Activated T-cell treated with anti-CD3 and anti-CD28 coated beads, Interleukin-2, amount 50 U/mL, for 48 hours (primary cell): ENCODE measurements at places on chromosomes 11 and 22.

DNA sequence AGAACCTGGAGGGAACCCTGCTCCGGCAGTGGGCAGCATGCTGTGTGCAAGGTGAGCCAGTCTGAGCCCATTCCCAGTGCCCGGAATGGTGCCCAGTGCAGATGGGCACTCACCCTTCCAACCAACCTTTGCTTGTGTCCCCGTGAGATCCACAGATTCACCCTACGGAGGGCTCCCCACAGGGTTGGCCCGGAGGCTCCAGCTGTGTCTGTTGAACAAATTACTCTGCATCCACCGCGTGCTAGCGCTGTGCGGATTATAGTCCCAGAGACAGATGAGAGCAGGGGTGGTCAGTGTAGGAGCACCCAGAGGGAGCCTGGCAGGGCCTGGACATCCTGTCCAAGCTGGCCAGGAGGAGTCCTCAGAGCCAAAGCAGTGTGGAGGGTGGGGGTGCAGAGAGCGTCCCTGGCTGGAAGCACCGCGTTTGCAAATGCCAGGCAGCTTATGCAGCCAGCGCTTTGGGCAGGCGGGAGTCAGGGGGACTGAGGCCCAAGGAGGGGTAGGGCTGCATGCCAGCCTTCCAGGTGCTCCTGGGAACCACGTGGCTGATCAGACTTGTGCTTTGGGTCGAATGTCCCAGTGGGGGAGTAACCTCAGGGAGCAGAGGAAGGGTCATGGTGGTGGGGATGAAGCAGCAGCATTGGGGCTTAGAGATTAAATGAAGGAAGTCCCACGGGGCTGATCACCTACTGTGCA, 80.5 kb downstream of the KCNQ1 start:
- DNase-seq = no peak

DNA sequence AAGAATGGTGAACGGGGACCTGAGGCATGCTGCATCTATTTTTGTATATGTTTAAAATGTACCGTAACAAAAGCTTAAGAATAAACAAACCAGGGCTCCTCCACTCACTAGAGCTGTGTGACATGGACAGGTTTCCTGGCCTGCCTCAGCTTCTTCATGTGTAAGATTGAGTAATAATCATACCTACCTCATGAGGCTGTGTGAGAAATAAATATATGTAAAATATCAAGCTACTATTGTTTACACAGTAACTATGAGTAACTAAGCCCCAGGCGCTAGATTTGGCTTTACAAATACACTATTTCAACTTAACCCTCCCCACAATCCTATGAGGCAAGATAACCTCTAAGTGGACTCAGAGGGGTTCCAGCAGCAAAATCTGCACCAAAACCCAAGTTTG, 66.4 kb downstream of the SMCO4 start:
- no peak for DNase-seq

GRCh38 chr22:36125994-36126531, 34.5 kb downstream of the APOL3 start:
- no peak for DNase-seq

- DNase-seq = no peak
Measured at GRCh38 chr22:48137640-48138039, 1375.2 kb downstream of the TBC1D22A start.

GRCh38 chr22:43535741-43536140, 123.9 kb downstream of the MPPED1 start:
- DNase-seq = no peak

DNA sequence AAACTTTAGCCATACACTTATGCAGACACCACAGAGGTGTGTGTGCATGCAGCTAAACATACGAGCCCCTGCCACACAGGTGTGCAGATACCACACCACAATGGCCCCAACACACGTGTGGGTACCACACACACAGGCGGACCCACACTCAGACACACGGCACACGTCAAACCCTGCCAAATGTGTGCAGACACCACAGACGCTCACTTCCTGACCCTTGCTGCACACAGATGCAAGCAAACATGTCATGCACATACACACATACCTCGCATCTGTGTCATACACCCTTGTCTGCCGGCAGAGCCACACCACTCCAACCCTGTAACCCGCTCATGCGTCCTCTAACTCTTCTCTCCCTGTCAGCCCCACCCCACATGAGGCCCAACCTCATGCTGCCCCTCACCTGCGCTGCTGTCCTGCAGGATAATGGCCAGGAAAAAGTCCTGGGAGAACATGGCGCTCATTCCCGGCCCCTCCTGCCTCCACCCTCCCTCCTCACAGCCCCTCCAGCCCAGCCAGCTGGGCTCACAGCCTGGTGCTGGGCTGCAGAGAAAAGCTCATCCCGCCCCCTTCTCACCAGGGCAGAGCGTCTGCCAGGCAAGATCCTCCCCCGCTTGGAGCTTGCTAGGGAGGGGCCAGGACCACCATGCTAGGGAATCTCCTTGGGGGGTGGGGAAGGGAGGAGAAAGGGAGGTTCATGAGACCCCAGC, 14.2 kb downstream of the SMPD1 start:
- no peak for DNase-seq

- no peak for DNase-seq
Measured at GRCh38 chr11:109731451-109731850, 309.5 kb downstream of the C11orf87 start.

DNA sequence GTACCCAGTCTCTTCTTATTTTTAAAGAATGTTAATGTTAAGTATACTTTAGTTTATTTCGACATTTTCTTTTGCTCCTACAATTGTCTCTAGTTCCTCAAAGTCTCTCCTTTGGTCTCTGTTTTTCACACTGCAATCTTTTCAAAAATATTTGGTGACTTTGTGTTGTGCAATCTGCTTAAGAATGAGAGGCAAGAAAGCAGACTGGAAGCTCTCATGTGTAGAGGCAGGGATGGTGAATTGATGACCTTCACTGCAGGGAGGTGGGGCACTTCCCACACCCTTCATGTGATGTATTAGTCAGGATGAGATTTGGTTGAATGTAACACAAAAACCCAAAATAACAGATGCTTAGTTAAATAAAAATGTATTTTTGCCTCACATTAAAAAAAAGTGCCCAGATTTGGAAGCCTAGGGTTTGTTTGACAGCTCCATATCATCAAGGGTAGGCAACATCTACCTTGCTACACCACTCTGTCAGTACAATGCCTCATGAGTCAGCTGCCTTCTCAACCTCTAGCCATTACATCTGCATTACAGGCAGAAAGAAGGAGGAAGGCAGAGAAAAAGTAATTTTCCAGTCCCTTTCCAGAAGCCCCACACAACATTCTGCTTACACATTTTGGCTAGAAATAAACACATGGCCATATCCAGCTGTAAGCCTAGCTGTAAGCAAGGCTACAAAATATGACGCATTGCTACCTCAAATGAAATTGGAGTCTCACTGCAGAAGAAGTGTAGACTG, 3.8 kb upstream of the MMP27 start:
- no peak for DNase-seq

GRCh38 chr11:130086669-130087068, 17.0 kb downstream of the APLP2 start:
- no peak for DNase-seq

- no peak for DNase-seq
Measured at GRCh38 chr11:116733969-116734508, 38.7 kb downstream of the BUD13 start.

DNA sequence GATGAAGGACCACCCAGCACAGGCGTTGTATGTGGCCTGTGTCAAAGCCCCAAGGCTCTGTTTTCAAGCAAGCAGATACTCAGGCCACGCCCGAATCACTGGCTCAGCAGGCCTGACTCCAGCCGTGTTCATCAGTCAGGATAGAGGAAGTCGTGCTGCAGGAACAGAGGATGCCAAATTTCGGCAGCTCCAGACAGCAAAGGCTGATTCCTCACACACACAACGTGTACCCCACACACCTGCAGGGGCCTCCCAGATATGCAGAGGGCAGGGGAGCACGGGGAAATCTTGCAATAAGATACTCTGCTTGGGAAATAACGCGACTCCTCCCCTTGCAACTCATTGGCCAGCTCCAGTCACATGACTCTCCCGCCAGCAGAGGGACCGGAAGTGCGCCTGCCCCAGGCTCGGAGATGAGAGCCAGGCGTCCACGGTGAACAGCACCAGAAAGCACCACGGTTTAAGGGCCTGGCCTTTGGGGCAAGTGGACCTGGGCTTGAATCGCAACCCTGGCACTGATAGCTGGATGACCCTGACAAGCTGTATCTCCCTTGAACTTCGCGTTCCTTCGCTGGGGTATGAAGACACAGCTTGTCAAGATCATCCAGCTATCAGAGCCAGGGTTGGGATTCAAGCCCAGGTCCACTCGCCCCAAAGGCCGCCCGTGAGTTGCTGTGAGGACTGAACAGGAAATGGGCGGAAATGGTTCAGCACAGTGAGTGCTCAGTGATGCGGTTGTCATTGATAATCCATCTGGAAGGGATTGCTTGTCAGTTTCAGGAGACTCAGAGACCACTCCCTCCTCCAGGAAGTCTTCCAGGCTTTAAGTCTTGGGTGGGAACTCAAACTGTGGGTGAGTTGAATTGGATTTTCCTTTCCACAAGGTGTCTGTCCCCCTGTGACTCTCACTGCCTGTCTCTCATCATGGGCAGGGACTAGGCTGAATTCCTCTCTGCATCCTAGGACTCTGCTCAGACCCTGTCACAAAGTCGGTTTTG, 88.5 kb downstream of the MYEOV start:
- DNase-seq = no peak

DNA sequence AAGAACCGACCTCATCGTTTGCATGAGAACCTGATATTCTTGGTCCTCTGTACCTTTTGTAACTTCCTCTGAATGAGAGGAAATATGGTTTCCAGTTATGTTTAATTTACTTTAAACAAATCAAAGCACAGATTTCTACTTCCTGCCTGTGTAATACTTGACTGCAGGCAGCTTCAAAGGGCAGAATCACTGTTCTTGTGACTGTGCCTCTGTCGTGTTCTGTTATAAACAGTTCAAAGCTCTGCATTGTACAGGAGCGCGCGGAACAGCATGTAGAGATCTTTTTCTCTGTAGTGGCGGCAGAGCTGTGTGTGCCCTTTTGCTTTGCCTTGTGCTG, 73.2 kb upstream of the CLDN5 start:
- peak; percentile 31 for DNase-seq

DNA sequence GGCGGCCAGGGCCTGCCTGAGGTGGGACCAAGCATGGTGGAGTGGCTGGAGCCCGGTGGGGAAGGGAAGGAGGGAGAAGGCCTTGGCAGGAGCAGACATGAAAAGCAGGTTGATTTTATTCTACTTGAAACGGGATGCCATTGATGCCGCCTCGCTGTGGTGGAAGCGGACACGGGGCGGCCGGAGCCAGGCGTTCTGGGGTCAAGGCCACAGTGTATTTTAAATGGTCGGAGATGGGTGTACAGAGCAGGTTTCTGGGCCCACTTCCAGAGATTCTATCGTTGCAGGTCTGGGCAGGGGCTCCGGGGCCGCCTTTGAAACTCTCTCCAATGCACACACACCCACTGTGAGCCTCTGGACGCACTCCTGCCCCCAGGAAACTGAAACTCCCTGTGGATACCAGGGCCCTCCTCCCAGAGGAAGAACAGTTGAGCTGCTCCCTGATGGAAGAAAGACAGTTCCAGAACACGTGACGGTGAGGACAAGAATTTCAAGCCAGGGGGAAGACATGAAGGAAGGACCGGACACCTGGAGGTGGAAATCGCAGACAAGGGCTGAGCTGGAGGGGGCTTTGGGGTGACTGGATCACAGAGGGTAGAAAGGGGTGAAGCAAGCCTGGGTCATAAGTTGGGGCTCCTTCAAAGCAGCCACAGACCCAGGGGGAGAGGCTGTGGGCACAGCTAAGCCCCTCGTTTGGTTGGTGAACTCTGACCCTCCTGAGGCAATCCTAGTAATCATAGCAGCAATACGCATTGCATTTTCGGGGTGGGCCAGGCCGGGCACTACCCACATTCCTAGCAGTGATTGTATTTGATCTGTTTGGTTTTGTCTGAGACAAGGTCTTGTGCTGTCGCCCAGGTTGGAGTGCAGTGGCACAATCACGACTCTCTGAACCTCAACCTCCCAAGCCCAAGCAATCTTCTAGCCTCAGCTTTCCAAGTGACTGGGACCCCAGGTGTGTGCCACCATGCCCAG, 12.3 kb upstream of the LINC01488 start:
- DNase-seq = no peak

GRCh38 chr11:62104816-62105653, 18.8 kb upstream of the INCENP start:
- DNase-seq = no peak

DNA sequence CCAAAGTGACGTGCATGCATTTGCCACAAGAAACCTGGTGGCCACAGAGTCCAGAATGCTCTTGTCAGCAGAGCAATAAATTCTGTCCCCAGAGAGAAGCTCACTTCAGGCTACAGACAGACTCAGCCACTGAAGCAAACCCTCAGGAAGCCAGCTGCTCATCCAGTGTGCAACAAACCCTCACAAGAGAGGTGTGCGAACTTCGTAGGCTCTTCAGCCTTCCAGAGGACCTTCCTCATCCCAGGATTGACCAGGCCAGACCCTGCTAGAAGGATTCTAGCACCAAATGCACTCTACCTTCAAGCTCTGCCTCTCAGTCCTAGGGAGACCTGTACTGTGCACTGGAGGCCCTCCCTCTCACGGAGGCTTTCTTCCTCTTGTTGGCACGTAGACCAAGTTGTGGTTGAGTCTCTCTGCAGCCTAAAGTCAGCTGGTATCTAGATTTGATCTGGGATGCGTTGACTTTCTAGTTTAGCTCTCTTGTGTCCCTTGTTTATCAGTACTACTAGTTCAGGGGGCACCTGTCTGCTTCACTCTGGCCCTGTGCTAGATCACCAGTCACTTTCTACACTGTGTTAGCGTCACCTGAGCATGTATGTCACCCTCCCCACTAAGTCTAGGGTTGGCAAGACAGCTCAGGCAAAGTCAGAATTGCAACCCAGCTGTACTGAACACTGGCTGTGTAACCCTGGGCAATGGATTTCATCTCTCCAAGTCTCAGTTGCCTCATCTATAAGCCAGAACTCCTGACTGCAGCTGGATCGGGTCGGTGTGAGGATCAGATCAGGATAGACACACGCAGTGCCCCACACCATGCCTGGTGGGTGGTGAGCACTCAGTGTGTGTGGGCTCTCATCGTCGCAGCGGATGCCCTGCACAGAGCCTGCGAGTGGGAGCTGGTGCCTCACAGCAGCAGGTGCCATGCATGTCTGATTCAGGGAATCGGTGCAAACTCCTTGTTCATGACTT, 22.1 kb upstream of the TMPRSS13 start:
- peak; percentile 61 for DNase-seq

- DNase-seq = no peak
Measured at GRCh38 chr11:102552447-102553194, 22.1 kb upstream of the MMP7 start.

GRCh38 chr22:35191412-35191811, 65.9 kb upstream of the HMGXB4 start:
- DNase-seq = no peak
